ENCODE measurements at places on chromosomes 7 and 10. TPM values are rescaled to one million over a fixed set of nuclear protein-coding genes. Genes with fewer than 3 reads are reported as not detected.

Gene BRAF
- 33.4 TPM for total RNA-seq

Gene ANXA7
- total RNA-seq = 125 TPM

Gene SPDYE8
- not detected for total RNA-seq

Gene DOCK4
- 65.7 TPM for total RNA-seq

Gene PGAM2
- total RNA-seq = 0.32 TPM

Gene FAM25G
- not detected for total RNA-seq

Gene OR6V1
- total RNA-seq = not detected

Gene ADAM8
- 3.4 TPM for total RNA-seq

Gene OR2A42
- under 0.01 TPM for total RNA-seq

Gene EBLN1
- not detected for total RNA-seq

Gene CFAP46
- 0.49 TPM for total RNA-seq

Gene GCK
- 0.36 TPM for total RNA-seq

Gene GPNMB
- total RNA-seq = 284 TPM
